ENCODE measurements at places on chromosomes 3 and 15.

- no peak for DNase-seq
These were observed 142.7 kb upstream of the ATP11B start for GRCh38 chr3:182650568-182651128.

- no peak for DNase-seq
These were observed 88.9 kb downstream of the SUCNR1 start for GRCh38 chr3:151962352-151962751.

GRCh38 chr3:60289341-60290121, 961.7 kb downstream of the FHIT start:
- DNase-seq = no peak

DNA sequence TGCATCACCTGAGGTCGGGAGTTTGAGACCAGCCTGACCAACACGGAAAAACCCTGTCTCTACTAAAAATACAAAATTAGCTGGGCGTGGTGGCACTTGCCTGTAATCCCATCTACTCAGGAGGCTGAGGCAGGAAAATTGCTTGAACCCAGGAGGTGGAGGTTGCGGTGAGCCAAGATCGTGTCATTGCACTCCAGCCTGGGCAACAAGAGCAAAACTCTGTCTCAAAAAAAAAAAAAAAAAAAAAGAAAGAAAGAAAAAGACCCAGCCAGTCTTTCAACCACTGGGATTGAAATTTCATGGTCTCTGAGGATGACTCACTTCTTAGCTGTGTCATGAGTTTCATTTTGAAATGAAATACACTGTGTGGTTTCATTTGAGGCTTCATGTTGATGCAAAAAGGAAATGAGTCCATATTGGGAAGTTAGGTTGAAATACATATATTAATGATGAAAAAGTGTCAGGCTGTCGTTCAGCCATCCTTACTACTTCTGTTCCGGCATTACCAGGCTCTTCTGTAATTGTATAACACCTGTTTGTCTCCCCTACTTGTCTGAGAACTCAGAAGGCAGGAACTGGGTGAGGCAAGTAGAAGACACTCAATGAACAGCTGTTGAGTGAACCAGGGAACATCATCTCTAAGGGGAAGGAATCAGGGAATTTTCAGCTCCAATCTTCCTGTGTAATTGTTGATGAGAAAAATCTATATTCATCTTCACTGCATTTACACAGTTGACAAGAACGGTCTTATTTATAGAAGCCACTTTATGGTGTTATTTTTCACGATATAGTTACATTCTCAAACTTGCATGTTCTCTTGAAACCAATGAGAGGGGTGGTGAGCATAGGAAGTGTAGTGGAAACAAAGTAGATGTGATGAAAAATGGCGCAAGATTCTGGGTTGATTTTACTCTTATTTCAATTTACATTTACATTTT, 87.4 kb downstream of the NFKBIZ start:
- no peak for DNase-seq

DNA sequence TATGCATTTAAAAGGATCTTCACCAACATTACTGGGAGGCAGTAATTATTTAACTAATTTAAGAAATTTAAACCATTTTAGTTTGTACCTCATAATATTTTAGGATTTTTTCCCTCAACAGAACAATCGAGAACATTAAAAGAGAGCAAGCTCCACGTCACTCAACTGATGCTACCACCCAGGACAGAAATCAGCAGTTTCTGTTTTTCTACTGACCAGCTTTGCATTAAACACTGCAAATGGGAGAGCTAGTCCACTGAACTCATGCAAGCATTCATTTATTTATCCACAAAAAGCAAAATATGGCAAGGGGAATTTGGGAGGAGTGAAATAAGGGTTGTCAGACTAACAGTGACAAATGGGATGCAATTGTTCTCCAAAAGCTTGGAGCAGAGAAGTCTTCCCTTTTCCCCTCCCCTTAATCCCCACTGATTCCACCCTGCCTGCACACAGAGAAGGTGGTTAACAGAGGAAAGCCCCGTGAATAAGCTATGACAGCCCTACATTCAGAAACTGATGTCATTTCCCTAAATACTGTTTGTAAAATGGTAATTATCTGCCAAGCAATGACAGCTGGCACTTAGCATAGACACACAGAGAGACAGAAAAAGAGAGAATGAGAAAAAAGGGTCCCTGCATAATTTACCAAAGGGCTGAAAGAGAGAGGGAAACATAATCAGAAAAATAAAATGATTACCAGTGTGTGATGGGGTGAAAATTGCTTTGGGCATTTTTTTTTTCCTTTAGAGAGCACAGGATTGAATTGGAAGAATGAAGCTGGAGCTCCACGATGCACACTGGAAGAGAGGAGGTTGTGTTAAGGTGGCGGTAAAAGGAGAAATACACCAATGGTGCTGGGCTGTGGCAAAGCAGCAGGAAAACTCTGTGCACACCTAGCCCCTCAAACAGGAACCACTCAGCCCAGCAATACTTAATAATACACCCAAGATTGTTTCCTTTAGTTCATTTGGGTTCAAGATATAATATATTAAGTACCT, 777.4 kb downstream of the TUSC7 start:
- DNase-seq = no peak

GRCh38 chr3:16289144-16289889, 24.3 kb downstream of the OXNAD1 start:
- DNase-seq = no peak
